Posterior vena cava (tissue), 2 donors: ENCODE measurements at places on chromosomes 4 and X.

- DNase-seq = no peak
Observed at GRCh38 chrX:39456894-39457604, 640.7 kb downstream of the BCOR start.

DNA sequence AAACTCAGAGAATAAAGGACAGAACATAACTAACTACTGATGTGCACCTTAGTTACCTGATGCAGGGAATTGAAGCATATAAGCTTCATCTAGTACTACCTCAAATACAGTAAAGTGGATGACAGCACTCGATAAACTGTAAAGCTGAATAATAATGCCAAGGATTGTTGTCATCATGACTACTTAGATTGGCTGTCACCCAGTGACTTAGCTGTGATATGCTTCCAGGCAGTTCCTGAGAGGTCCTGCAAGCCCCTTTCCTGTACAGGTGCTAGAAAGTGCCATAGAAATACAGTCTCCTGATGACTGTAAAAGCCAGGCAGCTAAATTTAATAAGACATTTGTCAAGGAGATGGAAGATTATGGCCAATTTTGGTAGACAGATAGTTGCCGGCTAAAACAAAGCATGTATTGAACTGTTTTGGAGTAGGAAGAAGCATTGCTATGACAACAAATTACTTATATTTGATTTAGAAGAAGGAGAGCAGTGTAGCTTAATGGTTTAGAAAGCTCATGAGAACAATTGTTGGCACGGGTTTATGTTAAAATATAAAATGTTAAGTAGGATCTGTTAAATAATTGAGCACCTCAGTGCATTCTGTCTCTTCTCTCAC, 29.7 kb downstream of the TMEM164 start:
- no peak for DNase-seq

DNA sequence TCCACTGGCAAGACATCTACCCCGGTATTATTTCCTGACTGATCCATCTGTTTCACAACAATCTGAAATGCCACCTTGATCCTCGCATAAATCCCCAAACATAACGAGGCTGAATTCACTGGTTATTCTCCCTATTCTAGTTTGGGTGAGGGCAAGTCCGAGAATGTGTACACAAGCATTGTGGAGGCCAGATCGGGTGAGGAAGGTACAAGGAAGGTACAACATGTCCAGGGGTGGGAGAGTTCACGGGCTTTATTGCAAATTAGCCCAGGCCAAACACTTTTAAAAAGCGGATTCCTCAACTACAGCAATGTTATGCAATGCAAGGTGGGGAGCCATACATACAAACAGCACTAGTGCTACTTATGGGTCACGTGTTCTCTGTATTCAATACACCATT, 82.0 kb upstream of the STS start:
- DNase-seq = no peak

GRCh38 chr4:140152013-140152703, 1.8 kb downstream of the MAML3 start:
- peak; percentile 90 for DNase-seq

GRCh38 chr4:103076747-103077347, at the start of gene SLC9B2:
Gene SLC9B2 (minus strand): TSS chr4:103076761. CDS start chr4:103067550, 9,211 bp downstream.
- no peak for DNase-seq

- DNase-seq = no peak
Observed at GRCh38 chr4:103497692-103498091, 222.1 kb downstream of the TACR3 start.

DNA sequence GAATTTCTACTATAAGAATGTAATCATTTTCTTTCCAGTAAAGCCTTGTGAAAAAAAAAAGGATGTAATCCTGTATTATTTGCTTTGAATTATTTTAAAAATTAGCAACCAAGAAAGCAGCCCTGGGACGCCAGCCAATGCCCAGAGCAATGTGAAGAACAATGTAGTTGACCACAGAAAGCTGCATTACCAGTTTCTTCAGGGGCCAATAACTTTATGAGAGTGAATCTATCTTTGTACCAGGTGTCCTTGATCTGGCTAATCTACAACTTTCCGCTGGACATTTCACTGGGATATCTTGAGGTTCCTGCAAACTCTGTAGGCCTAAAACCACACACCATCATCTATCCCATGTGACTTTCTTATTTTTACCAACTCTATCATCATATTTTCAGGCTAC, 7.6 kb upstream of the KLHL2 start:
- DNase-seq = no peak

- no peak for DNase-seq
Observed at GRCh38 chr4:127352220-127353113, 280.3 kb upstream of the INTU start.

GRCh38 chr4:163395758-163396157, 52.1 kb downstream of the NPY5R start:
- DNase-seq = no peak

DNA sequence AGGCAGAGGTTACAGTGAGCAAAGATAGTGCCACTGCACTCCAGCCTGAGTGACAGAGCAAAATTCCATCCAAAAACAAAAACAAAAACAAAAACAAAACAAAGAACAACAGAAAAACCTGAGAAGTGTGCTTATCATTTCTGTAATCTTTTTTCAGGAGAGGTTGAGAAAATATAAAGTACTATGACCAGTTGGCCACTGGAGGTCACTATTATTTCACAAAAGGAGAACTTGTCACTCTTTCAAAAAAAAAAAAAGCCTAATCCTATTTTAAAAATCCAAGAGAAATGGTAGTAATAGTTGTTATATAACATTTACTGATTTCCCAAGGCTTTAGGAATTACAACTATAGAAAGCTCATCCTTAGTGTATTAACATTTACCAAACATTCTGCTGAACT, 24.9 kb upstream of the RNF150 start:
- DNase-seq = no peak

GRCh38 chr4:6282314-6282771, 12.7 kb downstream of the WFS1 start:
- no peak for DNase-seq

DNA sequence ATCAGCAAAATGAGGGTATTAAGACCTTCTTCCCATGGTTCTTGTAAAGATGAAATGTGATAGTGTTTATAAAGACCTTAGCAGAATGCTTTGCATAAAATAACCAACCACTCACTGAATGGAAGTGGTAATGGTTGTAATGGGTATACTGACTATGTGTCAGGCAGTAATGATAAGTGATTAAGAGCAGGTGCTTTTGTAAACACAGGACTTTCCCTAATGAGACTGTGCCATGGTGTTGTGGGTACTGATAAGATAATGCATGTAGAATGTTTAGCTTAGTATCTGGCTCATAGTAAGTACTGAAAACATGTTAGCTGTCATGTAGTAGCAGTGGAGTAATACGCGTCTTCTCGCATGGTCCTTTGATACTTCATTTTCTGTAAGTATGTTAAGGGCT, 6.9 kb downstream of the LSM6 start:
- DNase-seq = no peak

DNA sequence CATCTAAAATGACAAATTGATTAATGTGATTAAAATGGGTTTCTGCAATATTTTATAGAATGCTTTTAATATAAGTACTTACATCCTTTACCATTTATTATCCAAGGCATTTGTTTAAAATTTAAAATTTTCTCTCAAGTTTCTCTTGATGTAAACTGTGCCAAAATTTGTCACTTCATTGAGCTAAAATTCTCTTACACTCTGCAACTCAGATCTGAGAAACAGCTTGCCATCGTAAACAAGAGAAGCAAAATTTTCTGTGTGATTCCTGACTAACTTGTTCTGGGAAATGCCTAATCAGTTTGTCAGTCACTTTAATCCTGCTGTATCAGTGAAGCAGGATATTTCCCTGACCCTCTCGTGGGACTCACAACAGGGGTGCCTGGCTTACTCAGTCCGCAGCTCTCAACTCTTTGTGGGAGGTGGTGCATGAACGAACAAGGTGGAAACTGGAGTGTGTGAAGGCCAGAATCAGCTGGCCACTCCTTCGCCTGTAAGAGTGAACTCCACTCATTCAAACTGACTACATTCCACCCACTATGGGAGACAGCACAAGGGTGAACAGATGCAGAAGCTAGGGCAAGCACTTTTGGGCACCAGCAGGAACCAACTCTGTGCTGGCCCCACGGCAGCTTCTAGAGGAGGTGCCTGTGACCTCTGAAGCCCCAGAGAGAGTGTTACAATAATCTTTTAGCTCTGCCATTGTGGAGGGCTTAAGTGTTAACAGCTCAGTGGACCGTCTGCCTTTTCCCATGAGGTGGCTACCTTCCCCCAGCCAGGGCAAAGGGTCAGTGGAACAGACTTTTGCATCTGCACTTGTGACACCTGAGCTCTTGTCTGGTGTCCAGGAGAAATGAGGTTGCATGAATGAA, 349.4 kb downstream of the FAT4 start:
- DNase-seq = no peak

- no peak for DNase-seq
Observed at GRCh38 chrX:56066016-56066415, 166.1 kb upstream of the KLF8 start.

DNA sequence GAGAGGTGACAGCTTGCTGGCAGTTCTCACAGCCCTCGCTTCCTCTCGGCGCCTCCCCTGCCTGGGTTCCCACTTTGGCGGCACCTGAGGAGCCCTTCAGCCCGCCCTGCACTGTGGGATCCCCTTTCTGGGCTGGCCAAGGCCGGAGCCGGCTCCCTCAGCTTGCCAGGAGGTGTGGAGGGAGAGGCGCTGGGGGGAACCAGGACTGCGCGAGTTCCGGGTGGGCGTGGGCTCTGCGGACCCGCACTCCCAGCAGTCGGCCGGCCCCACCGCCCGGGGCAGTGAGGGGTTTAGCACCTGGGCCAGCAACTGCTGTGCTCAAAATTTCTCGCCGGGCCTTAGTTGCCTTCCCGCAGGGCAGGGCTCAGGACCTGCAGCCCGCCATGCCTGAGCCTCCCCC, 47.0 kb upstream of the PTPN13 start:
- no peak for DNase-seq

DNA sequence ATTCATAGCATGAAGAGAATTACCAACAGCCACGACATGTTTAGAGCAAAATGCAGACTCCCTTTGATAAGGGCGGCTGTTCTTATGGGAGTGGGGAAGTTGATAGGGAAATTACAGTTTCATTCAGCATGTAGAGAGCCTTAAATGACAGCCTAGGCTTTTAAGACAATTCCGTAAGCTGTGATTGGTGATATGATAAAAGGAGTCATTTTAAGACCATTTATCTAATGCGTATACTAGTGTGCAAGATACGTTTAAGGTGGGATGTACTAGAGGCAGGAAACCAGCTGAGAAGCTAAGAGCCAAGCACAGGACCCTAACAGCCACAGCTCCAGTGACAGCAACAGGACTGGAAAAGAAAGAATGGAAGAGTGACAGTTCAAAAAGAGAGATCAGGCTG, 102.2 kb upstream of the ZFP42 start:
- no peak for DNase-seq

DNA sequence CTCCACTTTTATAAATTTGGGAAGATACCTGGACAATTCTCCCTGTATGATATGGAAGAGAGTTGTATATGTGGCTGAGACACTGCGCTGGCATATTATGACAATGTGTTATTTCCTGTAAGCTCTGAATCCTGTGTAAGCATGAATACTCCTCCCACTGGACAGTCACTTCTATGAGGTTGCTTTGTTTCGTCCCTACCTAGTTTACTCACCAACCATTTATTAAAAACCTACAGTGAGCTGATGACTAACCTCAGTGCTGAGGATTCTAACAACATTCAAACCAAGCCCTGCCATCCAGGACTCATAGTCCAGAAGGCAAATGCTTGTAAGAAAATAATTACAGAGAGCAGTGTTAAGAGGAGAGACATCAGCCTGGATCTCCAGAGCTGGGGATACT, 1632.9 kb upstream of the TENM3 start:
- no peak for DNase-seq

GRCh38 chr4:67556436-67556835, 2.1 kb upstream of the STAP1 start:
- no peak for DNase-seq

DNA sequence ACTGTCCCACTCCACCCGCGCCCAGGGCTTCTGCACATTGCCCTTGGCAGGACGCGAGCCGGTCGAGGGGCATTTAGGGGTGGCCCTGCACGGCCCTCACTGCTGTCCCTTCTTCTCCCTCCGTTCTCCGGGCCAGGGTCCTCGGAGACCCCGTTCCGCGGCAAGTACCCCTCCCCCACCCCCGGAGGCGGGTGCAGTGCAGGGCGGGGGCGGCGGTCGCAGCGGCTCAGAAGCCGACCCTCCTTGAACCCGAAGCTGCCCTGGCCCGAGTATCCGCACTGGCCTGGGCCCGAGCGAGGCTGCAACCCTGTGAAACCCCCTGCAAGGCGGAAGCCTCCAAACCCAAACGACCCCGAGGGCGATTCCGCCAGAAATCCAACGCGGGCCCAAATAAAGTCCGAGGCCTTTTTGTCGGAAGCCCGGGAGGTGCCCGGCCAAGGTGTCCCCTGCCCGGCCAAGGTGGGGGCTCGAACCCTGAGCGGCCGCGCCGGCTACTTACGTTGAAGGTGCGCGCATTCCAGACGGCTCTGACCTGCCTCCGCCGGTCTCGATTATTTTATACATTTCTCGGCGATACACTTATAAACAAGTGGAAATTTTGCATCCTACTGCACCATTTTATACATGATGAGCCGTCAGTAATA, 53.1 kb upstream of the TMEM33 start:
- DNase-seq = peak; percentile 55

DNA sequence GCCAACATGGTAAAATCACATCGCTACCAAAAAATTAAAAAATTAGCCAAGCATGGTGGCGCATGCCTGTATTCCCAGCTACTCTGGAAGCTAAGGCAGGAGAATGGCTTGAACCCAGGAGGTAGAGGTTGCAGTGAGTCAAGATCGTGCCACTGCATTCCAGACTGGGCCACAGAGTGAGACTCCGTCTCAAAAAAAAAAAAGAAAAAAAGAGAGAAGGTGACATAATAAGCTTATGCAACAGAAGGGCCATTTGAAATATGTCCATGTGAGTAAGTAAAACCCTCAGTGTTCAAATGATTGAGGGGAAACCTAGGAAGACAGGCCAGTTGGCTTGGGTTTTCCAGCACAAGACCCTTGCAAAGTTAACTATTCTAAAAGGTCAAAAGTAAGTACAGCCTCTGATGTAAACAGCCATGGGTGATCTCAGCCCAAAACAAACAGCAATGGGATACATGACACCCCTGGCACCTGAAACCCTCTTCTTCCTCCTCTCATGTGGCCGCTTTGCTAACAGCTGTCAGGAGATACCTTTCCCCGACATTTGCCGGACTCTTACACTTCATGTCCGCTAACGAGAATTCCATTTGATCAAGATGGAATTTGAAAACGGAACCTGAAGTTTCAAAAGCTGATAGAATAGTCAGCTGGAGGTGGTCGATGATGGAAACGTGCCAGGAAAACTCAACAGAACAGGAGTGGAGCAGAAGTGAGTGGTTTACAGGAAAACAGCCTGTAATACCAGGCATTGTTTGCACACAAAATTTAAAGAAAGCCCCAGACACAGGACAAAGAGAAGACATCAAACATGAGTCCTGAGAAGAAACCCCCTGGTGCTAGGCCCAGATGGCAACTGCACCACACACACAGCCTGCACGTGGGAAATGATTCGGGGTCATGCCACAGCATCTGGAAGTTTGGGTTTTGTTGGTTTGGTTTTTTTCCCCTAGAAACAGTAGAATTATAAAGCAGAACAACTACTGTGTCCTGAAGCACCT, 93.0 kb upstream of the STS start:
- DNase-seq = no peak
